Cardiac muscle cell (in vitro differentiated cells and primary cell): ENCODE measurements at places on chromosomes 16 and 17.

- no peaks in the 10 kb centered on the region for H3K27me3 ChIP-seq
- peaks cover 8% of the 10 kb centered on the region for H3K4me1 ChIP-seq
- DNase-seq, result no peak
- H3K4me3 ChIP-seq, result no peak overlapping the region
- no peaks in the 10 kb centered on the region for H3K36me3 ChIP-seq
These were observed 148.8 kb upstream of the CORO6 start for GRCh38 chr17:29771546-29771945.

GRCh38 chr16:67606632-67607031, 38.3 kb upstream of the CARMIL2 start:
- no peaks in the 10 kb centered on the region for H3K27me3 ChIP-seq
- H3K4me1 ChIP-seq, result peaks cover 4% of the 10 kb centered on the region
- no peak for DNase-seq
- no peak overlapping the region for H3K4me3 ChIP-seq
- no peak overlapping the region for H3K27ac ChIP-seq
- H3K36me3 ChIP-seq, result peaks cover 9% of the 10 kb centered on the region

- no peaks in the 10 kb centered on the region for H3K36me3 ChIP-seq
- H3K27me3 ChIP-seq, result no peaks in the 10 kb centered on the region
- H3K4me1 ChIP-seq, result peaks cover 17% of the 10 kb centered on the region
- H3K27ac ChIP-seq, result peak overlapping the region; percentile 70
- no peak overlapping the region for H3K4me3 ChIP-seq
These were observed 1.5 kb downstream of the PIEZO1 start for GRCh38 chr16:88783391-88784073.

DNA sequence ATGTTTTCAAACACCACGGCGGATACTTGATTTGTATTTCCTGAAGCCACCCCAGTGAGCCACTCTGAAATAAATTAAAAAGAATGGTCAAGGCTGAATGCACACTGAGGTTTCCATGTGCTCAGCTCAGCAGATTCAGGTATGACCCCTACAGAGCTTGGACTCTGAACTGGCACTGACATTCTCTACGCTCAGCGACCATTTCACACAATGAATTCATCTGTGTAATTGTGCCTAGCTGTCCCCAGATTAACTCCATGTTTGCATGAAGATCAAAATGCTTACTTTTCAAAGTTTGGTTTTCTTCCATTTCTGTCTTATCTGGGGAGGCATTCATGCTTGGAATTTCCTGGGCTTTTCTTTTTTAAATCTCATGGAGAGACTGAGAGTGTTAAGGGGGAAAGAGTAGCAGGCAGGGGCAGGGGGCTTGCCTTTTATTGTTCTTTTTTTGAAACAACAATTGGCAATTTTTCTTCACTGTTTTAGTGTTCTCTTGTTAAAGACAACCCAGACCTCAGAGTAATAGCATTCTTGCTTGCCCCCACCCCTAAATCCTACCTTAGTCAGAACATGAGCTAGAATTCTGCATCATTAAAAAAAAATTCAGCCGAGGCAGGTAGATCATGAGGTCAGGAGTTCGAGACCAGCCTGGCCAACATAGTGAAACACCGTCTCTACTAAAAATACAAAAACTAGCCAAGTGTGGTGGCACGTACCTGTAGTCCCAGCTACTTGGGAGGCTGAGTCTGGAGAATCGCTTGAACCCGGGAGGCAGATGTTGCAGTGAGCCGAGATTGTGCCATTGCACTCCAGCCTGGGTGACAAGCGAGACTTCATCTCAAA, 85.5 kb upstream of the HNF1B start:
- H3K36me3 ChIP-seq, result no peaks in the 10 kb centered on the region
- no peak for DNase-seq
- H3K4me3 ChIP-seq, result no peak overlapping the region
- no peak overlapping the region for H3K27ac ChIP-seq
- no peaks in the 10 kb centered on the region for H3K27me3 ChIP-seq
- H3K4me1 ChIP-seq, result no peaks in the 10 kb centered on the region

DNA sequence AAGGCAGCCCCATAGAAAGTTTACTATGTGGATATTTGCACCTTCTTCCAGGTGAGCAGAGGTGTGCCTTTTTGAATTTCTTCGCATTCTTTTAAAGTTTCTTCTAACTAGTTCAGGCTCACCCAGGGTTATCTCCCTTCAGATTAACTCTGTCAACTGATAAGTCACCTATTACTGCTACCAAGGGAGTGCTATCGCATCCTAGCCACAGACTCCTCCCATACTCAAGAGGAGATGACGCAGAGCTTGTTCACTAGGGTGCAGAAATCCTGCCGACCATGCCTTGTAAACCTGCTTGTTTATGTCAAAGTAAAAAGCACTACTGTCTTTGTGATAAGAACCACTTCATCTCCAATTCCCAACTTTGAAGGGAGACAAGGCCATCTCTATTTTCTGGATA, 390.1 kb downstream of the RBFOX1 start:
- H3K36me3 ChIP-seq, result no peaks in the 10 kb centered on the region
- H3K27me3 ChIP-seq, result no peaks in the 10 kb centered on the region
- H3K27ac ChIP-seq, result no peak overlapping the region
- H3K4me1 ChIP-seq, result no peaks in the 10 kb centered on the region

- H3K36me3 ChIP-seq, result peaks cover 9% of the 10 kb centered on the region
- H3K27me3 ChIP-seq, result no peaks in the 10 kb centered on the region
- peak; percentile 52 for DNase-seq
- no peaks in the 10 kb centered on the region for H3K4me1 ChIP-seq
- no peak overlapping the region for H3K27ac ChIP-seq
These were observed 21.2 kb upstream of the LGALS9 start for GRCh38 chr17:27609611-27610303.

GRCh38 chr16:29154088-29154487, 169.2 kb downstream of the LAT start:
- no peaks in the 10 kb centered on the region for H3K27me3 ChIP-seq
- H3K4me1 ChIP-seq, result peaks cover 5% of the 10 kb centered on the region
- DNase-seq, result no peak
- H3K4me3 ChIP-seq, result no peak overlapping the region

DNA sequence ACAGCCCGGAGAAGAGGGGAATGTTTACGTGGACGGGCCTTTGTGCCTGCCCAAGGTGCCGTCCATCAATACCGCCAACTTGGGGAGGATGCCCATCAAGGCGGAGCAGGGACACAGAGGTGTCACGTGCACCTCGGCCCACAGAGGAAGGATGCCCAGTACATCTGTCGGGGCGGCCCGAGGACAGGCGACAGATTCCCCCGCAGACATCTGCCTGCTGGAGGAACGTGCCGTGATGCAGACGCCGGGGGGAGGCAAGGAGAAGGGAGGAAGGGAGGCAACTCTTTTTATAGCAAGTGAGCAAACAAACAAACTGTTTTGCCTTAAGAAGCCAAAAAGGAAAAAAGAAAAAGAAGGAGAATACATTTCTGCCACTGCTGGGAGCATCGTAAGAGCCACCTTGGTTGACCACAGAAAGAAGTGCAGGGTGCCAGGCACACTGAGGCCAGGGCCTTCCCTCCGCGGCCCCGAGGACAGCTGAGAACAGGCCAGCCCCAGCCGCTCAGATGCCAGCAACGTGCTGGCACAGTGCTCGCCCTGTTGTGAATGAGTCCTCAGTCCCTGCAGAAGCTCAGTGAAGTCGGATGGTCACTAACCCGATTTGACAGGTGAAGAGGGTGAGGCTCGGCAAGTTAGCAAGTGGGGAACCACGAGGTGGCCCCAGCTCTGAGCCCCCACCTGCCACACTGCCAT, 146.4 kb downstream of the RBFOX3 start:
- peaks cover 46% of the 10 kb centered on the region for H3K27me3 ChIP-seq
- no peak overlapping the region for H3K4me3 ChIP-seq
- no peak for DNase-seq
- no peaks in the 10 kb centered on the region for H3K4me1 ChIP-seq

GRCh38 chr16:27547851-27548250, 1.9 kb downstream of the GTF3C1 start:
- DNase-seq, result no peak
- peaks cover 9% of the 10 kb centered on the region for H3K4me1 ChIP-seq
- H3K27me3 ChIP-seq, result no peaks in the 10 kb centered on the region
- H3K27ac ChIP-seq, result no peak overlapping the region

- H3K4me3 ChIP-seq, result no peak overlapping the region
- DNase-seq, result no peak
- no peaks in the 10 kb centered on the region for H3K27me3 ChIP-seq
- no peaks in the 10 kb centered on the region for H3K36me3 ChIP-seq
- H3K27ac ChIP-seq, result no peak overlapping the region
These were observed 130.9 kb downstream of the ZFHX3 start for GRCh38 chr16:72917051-72917450.

GRCh38 chr17:40862985-40863733, 3.9 kb downstream of the KRT12 start:
- peak; percentile 20 for DNase-seq
- H3K4me1 ChIP-seq, result no peaks in the 10 kb centered on the region
- no peak overlapping the region for H3K27ac ChIP-seq
- peaks cover 5% of the 10 kb centered on the region for H3K27me3 ChIP-seq
- H3K4me3 ChIP-seq, result no peak overlapping the region
- no peaks in the 10 kb centered on the region for H3K36me3 ChIP-seq

DNA sequence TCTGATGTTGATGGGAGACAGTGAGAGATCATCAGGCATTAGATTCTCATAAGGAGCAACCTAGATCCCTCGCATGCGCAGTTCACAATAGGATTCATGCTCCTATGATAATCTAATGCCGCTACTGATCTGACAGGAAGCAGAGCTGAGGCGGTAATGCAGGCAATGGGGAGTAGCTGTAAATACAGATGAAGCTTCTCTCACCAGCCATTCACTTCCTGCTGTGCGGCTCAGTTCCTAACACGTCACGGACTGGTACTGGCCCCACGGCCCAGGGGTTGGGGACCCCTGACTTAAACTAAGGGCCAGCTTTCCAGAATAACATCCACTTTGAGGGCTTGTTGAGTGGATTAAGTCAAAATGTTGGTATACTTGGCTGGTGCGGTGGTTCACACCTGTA, 2.6 kb upstream of the TMEM219 start:
- H3K4me1 ChIP-seq, result peaks cover 4% of the 10 kb centered on the region
- DNase-seq, result no peak
- H3K27ac ChIP-seq, result no peak overlapping the region
- no peaks in the 10 kb centered on the region for H3K36me3 ChIP-seq

GRCh38 chr16:81443688-81444447, 740 bp upstream of the CMIP start:
- H3K27me3 ChIP-seq, result peaks cover 3% of the 10 kb centered on the region
- peaks cover 19% of the 10 kb centered on the region for H3K4me1 ChIP-seq
- no peaks in the 10 kb centered on the region for H3K36me3 ChIP-seq

GRCh38 chr16:181565-182021, 1.3 kb downstream of the HBQ1 start:
- H3K27ac ChIP-seq, result no peak overlapping the region
- H3K27me3 ChIP-seq, result peaks cover 33% of the 10 kb centered on the region
- H3K36me3 ChIP-seq, result no peaks in the 10 kb centered on the region

- DNase-seq, result no peak
- no peak overlapping the region for H3K4me3 ChIP-seq
- H3K27me3 ChIP-seq, result no peaks in the 10 kb centered on the region
- no peaks in the 10 kb centered on the region for H3K4me1 ChIP-seq
These were observed 144.4 kb downstream of the GAS7 start for GRCh38 chr17:10053782-10054540.

GRCh38 chr16:25614716-25615265, 77.0 kb upstream of the HS3ST4 start:
- H3K27ac ChIP-seq, result no peak overlapping the region
- no peaks in the 10 kb centered on the region for H3K4me1 ChIP-seq
- no peaks in the 10 kb centered on the region for H3K36me3 ChIP-seq
- no peaks in the 10 kb centered on the region for H3K27me3 ChIP-seq
- no peak for DNase-seq
- H3K4me3 ChIP-seq, result no peak overlapping the region

- no peak overlapping the region for H3K4me3 ChIP-seq
- H3K36me3 ChIP-seq, result no peaks in the 10 kb centered on the region
- H3K27me3 ChIP-seq, result no peaks in the 10 kb centered on the region
- no peak for DNase-seq
- H3K4me1 ChIP-seq, result no peaks in the 10 kb centered on the region
These were observed 35.7 kb downstream of the PECAM1 start for GRCh38 chr17:64354824-64355535.

GRCh38 chr17:10797476-10798328, 6.2 kb downstream of the TMEM238L start:
- H3K27me3 ChIP-seq, result no peaks in the 10 kb centered on the region
- DNase-seq, result no peak
- H3K4me1 ChIP-seq, result no peaks in the 10 kb centered on the region
- H3K27ac ChIP-seq, result no peak overlapping the region
- H3K4me3 ChIP-seq, result no peak overlapping the region
- H3K36me3 ChIP-seq, result no peaks in the 10 kb centered on the region

GRCh38 chr17:42879596-42879985, 21.0 kb upstream of the G6PC1 start:
- no peak overlapping the region for H3K4me3 ChIP-seq
- H3K27me3 ChIP-seq, result no peaks in the 10 kb centered on the region
- DNase-seq, result peak; percentile 7
- no peak overlapping the region for H3K27ac ChIP-seq
- H3K36me3 ChIP-seq, result no peaks in the 10 kb centered on the region

- peak overlapping the region; percentile 10 for H3K27ac ChIP-seq
- DNase-seq, result peak; percentile 45
- H3K4me3 ChIP-seq, result no peak overlapping the region
These were observed 48.2 kb upstream of the MEIOC start for GRCh38 chr17:44607836-44608690.

- H3K4me3 ChIP-seq, result peak overlapping the region; percentile 93
- peak overlapping the region; percentile 85 for H3K27ac ChIP-seq
- peak; percentile 40 for DNase-seq
- H3K4me1 ChIP-seq, result peaks cover 6% of the 10 kb centered on the region
- no peaks in the 10 kb centered on the region for H3K36me3 ChIP-seq
These were observed 488 bp downstream of the TFAP4 start for GRCh38 chr16:4272114-4272956.

GRCh38 chr17:78322858-78323455, 36.9 kb downstream of the SOCS3 start:
- peaks cover 13% of the 10 kb centered on the region for H3K4me1 ChIP-seq
- no peak overlapping the region for H3K4me3 ChIP-seq
- H3K36me3 ChIP-seq, result no peaks in the 10 kb centered on the region

DNA sequence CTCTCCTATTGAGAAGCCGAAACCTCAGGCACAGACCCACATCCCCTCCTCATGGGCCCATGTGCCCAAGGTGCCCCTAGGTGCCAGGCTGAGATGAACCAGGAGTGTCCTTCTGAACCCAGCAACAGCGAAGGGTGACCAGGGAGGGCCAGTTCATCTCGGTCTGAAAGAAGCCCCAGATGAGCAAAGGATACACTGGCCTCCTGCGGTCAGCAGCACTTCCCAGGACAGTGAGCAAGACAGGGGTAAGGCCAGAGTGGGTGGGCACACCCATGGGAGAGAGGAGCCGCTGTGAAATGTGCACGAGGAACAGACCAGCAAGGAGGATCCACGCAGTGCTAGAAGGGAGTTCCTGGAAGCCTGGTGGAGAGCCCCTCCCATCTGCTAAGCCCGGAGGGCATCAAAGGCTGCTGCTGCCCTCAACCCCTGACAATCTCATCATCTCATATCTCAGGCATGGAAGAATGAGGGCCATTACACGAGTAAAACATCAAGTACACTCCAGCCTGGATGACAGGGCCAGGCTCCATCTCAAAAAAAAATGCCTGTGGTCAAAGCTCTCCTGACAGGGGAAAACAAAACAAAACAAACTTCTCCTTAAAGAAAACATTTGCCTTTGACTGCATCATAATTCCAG, 3.3 kb upstream of the HBZ start:
- H3K4me1 ChIP-seq, result no peaks in the 10 kb centered on the region
- DNase-seq, result peak; percentile 13
- H3K27me3 ChIP-seq, result peaks cover 37% of the 10 kb centered on the region
- no peaks in the 10 kb centered on the region for H3K36me3 ChIP-seq
